Chondrocyte (in vitro differentiated cells): ENCODE measurements at places on chromosomes 3 and 15. TPM values are rescaled to one million over a fixed set of nuclear protein-coding genes. Genes with fewer than 3 reads are reported as not detected.
A peak's percentile ranks its signal among the peaks of the same experiment; 100 is the strongest.

CHRM5 gene
- not detected in 3 replicates for total RNA-seq

SMCO1 gene
- not detected in 3 replicates for total RNA-seq

MYH15 gene
- total RNA-seq, result 0.05 to 0.17 TPM (median 0.05 TPM) in 3 replicates

TRIM71 gene
- total RNA-seq, result 0.05 to 0.17 TPM (median 0.08 TPM) in 3 replicates

GRCh38 chr3:41200669-41201021 lies 1.3 kb downstream of the CTNNB1 start:
- peaks cover 45% of the 10 kb centered on the region for H3K4me1 ChIP-seq
- peak overlapping the region; percentile 96 for H3K27ac ChIP-seq
- no peak for DNase-seq
- peak overlapping the region; percentile 84 for H3K4me3 ChIP-seq

DNA sequence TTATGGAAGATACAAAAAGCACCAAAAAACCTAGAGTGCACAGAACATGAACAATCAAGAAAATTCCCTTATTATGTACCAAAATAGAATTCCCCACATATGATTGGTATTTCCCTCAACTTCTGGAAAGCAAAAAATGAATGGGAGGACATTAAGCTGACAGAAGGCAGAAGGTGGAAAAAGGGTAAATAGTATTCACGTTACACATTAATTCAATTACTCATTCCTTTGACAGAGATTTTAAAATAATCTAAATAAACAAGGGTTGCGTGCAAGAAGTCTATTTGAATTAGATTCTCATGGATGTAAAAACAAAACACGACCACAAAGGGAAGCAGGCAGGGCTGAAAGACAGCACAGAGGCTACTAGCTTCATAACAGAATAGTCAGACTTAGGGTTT lies 260.5 kb upstream of the ZPLD1 start:
- peak overlapping the region; percentile 92 for H3K27ac ChIP-seq
- peaks cover 32% of the 10 kb centered on the region for H3K4me1 ChIP-seq
- no peaks in the 10 kb centered on the region for H3K36me3 ChIP-seq
- H3K27me3 ChIP-seq, result no peaks in the 10 kb centered on the region
- no peak for DNase-seq
- H3K4me3 ChIP-seq, result no peak overlapping the region

DNA sequence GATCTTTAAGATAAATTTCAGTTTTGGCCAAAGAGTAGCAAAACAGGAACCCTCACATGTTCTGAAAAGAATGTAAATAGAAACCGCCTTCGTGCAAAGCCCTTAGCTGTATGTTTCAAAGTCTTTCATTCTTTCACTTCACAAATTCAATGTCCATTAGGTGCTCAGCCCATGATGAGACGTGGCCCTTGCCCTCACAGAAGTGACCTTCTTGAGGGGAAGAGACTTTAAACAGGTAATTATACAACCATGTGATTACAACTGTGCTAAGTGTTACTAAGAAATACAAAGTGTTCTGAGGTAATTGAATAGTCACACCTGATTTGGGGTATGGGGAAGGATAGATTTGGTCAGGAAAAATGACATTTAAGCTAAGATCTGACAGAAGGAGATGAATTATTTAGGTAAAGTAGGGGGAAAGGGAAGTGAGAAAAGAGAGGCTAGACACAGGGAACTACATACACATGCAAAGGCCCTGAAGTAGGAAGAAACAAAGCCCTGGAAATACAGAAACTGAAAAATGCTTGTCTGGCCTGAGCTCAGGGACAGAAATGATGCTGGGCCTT lies 19.6 kb downstream of the HSPBAP1 start:
- H3K36me3 ChIP-seq, result peaks cover 4% of the 10 kb centered on the region
- H3K27ac ChIP-seq, result no peak overlapping the region
- no peaks in the 10 kb centered on the region for H3K4me1 ChIP-seq
- H3K4me3 ChIP-seq, result no peak overlapping the region

- H3K27me3 ChIP-seq, result peaks cover 10% of the 10 kb centered on the region
- peaks cover 2% of the 10 kb centered on the region for H3K4me1 ChIP-seq
- H3K27ac ChIP-seq, result no peak overlapping the region
- no peak overlapping the region for H3K4me3 ChIP-seq
Measured at GRCh38 chr3:193708270-193708669, 115.3 kb downstream of the OPA1 start.
